ENCODE measurements at places on chromosomes 6 and 20.

GRCh38 chr20:37283530-37284195 lies 5.8 kb upstream of the MANBAL start:
- DNase-seq = no peak

DNA sequence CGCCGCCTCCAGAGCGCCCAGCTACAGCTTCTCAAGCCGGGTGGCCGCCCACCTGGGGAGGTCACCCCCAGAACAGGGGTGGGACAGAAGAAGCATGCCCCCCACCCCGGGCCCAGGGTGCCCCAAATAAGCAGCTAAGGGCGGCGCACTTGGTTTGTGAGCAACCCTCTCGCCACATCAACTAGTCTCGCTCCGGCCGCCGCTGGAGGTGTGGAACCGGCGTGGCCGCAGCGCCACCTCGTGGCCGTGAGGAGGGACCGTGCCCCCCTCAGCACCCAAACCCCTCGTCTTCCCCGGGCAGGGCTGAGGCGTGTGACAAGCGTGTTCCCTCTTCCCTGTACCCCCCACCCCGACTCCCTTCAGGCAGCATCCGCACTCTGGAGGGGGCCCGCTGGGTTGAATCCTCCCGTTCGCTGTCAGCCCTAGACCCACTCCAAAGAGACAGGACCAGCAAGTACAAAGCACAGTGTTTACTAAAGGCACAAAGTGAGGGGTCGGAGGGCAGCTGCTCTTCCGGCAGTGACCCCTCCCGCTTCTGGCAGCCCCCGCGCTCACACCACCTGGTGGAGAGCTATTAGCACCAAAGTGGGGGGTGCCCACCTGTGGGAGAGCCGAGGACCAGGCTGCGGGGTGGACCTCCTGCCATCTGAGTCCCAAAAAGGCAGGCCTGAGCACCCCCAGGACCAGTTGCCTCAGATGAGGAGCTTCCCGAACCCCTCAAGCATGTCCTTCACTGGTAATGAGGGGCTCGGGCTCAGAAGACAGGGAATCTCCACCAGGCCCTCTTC lies 45.4 kb downstream of the MDFI start:
- peak; percentile 15 for DNase-seq

DNA sequence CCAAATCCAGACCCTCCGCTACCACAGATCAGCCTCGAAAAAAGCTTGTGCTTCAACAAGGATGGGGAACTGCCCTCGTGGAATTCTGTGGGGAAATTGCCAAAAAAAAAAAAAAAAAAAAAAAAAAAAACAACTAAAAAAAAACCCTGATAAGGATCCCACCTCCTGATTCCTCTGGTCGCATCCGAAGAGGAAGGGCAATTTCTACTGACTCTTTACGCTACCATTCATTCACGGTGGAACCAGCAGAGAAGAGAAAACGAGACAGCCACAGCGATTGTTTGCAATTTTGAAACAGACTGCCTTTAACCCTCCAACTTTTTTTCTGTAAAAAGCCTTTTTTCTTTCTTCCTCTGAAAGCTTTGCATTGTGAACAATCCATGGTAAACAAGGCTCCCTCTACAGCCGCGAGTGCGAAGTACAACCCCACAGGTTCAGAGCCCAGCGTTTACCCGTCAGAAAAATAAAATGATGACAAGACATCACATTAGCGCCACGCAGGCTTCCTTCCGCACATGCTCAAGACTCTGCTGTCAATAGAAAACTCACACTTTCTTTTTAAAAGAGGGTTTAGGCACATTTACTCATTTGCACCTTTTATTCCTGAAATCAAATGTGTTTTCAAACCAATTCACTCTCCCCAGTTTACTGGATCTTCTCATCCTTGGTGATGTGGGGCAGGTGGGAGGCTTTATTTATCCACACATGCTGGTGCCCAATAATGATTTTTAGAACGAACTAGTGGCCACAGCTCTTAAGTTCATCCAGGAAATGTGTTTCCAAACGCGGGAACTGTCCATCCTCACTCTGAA lies 100.0 kb downstream of the NOL4L start:
- peak; percentile 46 for DNase-seq

GRCh38 chr20:50658804-50659380 lies 32.5 kb downstream of the RIPOR3 start:
- DNase-seq = no peak

DNA sequence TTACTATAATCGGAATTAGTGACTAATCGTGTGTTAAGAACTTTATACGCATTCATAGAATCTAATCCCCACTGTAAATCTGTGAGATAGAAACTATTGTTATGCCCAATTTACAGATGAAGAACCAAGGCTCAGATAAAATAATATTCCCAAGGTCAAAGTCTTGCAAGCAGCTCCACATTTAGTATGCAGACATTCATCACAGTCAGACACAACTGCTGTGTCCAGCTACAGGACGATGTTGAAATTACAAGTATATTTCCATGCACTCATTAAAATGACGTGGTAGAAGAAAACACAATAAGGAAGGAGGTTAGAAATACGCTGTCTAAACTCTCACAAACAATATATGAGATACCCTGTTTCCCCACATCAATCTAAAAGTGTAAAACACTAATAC lies 82.5 kb downstream of the PREX1 start:
- no peak for DNase-seq

DNA sequence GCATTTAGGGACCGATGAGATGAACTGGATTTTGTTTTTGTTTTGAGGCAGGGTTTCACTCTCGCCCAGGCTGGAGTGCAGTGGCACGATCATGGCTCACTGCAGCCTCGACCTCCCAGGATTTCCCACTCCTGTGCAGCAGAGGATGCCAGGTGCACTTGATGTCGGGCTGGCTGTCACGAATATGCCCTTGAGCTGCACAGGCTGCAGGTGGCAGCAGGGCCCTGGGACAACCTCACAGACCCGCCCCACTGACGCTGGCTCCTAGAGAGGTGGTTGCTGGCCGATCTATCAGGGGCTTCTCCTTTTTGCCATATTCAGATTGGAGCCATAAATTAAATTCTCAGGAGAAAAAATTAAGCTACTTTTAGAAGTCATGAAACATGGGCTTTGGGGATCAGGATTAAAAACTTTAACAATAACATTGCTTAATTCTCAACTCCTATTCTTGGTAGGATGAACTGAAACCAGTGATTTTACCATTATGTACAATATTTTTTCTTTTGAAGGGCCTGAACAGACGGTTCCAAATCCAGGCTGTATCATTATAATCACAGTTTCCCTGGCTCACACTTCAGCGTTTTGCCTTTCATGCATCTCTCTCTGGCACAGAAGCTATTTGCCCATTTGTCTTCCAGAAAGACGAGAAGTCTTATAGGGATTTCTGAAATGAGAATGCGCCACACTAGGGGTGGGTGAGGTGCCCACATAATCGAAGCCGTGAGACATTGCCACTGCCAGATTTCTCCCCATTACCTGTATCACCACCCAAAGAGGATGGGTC lies 32.4 kb downstream of the NQO2 start:
- DNase-seq = no peak

DNA sequence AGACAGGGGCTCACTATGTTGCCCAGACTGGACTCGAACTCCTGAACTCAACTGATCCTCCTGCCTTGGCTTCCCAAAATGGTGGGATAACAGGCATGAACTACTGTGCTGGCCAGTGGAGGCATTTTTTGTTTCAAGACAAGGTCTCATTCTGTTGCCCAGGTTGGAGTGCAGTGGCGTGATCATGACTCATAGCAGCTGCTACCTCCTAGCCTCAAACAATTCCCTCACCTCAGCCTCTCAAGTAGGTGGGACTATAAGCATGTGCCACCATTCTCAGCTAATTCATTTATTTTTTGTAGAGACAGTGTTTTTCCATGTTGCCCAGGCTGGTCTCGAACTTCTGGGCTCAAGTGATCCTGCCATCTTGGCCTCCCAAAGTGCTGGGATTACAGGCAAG lies 17.2 kb downstream of the ENPP3 start:
- DNase-seq = no peak

DNA sequence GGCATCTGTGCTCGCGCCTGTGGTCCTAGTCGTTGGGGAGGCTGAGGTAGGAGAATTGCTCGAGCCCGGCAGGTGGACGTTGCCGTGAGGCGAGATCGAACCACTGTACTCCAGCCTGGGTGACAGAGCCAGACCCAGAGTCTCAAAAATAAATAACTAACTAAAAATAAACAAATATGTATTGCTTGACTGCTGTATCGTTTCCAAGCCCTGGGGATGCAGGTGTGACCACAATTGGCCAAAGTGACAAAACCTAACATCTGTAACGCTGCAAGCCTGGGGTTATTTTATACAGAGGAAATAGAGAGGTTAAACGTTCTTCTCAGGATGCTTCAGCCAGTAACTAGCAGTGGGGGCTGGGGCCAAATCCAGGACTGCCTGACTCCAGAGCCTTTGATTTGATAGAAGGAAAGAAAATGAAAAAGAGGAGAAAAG lies 1.9 kb upstream of the SRSF3 start:
- DNase-seq = no peak

DNA sequence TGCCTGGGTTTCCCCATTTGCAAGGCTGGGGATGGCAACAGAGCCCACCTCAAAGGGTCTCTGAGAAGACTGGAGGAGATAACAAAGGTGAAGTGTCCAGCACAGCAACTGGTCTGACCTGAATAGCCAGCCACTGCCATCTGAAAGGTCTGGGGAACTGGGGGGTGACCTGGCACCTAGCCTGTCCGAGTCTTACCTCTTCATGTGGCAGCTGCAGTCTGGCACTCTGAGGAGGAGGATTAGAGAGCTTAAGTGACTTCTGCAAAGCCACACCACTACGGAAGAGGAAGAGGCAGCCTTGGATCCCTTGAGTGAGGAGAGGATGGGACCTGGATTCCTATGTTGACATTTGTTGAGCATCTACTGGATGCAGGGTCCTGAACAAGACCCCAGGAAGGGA lies 22.2 kb downstream of the C20orf203 start:
- no peak for DNase-seq

DNA sequence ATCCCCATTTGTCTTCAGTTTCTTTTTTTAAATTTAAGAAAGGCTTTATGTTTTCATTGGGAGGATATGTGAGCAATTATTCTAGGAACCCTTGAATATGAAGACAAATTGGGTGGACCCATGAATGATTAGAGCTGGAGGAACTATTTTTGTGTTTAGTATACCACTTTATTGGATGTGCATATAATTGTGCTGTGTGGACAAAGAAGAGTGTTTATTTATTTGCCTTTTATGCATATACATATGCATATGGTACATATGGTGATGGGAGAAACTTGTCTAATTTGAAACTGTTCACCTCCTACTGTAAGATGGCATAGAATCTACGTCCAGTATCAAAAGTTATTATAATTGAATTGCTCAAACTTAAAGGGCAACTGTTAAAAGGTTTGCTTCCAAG lies 94.8 kb upstream of the CENPW start:
- DNase-seq = no peak

GRCh38 chr6:167824591-167825331 lies 1.9 kb upstream of the AFDN start:
- no peak for DNase-seq

DNA sequence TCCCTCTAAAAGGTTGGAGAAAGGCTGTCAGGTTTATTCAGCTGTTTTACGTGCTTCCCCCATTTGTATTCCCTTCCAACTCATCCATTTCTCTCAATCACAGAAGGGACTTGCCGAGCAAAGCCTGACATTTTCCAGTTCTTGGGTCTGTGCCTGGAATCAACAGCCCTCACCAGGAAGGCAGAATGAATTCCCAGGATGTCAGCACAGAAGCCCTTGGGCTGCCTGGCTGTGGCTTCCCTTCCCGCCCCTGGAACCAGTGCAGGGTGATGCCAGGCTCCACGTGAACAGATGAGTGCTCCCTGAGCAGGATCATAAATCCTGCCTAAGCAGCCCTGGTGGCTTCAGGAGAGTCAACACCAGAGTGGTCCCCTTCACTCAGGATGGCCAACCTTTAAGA lies 86.1 kb upstream of the CD83 start:
- no peak for DNase-seq

DNA sequence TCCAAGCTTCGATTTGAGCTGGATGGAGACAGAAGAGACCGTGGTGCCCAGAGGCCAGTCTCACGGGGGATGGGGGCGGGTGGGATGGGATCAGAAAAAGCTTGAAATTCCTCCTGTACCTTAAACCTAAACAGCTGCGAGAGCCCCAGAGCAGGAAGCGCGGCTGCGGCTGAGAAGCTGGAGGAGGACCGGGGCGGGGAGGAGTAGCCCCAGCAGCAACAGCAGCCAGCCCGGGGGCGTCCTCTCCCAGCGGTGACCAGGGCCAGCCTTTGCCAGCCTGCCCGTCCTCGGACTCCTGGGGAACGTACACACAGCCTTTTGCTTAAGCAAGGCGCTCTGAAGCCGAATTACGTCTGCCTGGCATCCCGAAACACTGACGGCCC lies 17.4 kb upstream of the PRDM13 start:
- DNase-seq = no peak

GRCh38 chr20:3077618-3078134 lies 6.3 kb downstream of the OXT start:
- DNase-seq = no peak

DNA sequence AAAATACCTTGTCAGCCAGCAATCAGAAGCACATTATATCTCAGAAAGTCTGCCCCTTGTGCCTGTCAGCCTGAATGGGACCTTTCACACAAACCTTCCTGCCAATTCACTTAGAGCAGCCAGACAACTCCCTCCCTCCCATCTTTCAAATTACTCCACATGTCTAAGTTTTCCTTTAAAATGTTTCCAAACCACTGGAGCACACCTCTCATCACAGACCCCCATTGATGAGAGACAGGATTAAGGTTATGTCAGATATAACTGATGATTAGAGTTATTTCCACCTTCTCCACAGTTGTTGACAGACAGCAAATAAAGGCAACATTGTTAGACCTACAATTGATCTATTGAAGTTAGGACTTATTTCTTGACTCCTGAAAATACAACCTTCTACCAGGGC lies 408.4 kb downstream of the PLCB1 start:
- DNase-seq = no peak
